ENCODE measurements at places on chromosomes 1 and 21.

GRCh38 chr1:65904681-65905083 lies 112.0 kb downstream of the PDE4B start:
- no peak for DNase-seq

DNA sequence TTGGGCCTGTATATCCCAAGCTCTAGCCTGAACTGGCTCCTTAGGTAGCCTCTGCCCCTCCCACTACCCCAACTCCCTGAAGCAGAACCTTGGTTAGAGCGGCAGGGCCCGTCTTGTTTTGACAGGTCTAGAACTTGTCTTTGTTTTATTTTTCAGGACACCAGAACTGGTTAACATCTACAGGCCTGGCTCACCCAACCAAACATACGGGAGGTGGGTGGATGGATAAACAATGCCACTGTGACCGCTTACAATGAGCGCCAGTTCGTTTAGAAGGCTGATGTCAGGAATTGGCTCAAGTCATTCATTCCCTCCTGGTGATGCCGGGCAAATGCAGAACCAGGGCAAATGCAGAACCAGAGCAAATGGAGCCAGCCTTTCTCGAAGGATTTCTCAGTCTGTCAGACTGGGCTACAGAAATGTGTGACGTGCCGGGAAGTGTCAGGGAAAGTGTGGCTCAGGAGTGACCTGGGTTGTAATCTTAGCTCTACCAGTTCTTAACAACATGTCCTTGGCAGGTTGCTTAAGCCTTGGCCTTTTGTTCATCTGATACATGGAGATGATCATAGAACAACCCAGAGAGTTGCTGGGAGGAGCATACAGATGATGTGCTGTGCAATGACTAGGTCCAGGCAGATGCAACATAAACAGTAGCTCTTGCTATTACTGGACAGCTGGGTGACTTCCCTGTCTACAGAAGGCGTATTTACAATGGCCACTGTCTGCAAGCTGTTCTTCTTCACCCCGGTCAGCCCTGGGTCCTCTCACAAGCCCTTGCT lies 30.5 kb upstream of the BTG2 start:
- peak; percentile 55 for DNase-seq

DNA sequence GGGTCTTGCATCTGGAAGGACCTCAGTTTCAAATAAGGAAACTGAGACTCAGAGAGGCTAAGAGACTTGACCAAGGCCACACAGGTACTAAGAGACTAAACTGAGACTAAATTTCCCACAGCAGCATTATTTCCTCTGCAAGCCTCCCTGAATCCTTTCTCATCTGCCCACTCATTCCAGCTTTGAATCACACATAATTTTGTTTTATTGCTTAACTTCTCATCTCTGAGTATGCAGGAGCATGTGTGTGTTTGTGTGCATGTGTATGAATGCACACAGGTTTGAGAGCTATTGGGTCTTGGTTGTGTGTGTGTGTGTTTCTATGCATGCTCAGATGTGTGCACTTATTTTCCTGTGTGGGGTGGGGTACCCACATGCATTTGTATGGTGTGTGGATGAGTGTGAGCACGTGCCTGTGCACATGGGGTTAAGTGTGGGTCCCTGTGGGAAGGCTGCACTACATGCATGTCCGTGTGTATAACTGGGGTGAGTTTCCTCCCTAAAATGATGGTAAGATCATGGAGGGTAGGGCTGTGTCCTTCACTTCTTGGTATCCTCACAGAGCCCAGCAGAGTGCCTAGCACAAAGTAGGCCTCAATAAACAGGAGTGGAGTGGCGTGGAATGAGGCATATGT lies 74.4 kb upstream of the ZC3H12A start:
- DNase-seq: no peak

- no peak for DNase-seq
Measured at GRCh38 chr1:87935130-87935529, 606.5 kb downstream of the LMO4 start.

DNA sequence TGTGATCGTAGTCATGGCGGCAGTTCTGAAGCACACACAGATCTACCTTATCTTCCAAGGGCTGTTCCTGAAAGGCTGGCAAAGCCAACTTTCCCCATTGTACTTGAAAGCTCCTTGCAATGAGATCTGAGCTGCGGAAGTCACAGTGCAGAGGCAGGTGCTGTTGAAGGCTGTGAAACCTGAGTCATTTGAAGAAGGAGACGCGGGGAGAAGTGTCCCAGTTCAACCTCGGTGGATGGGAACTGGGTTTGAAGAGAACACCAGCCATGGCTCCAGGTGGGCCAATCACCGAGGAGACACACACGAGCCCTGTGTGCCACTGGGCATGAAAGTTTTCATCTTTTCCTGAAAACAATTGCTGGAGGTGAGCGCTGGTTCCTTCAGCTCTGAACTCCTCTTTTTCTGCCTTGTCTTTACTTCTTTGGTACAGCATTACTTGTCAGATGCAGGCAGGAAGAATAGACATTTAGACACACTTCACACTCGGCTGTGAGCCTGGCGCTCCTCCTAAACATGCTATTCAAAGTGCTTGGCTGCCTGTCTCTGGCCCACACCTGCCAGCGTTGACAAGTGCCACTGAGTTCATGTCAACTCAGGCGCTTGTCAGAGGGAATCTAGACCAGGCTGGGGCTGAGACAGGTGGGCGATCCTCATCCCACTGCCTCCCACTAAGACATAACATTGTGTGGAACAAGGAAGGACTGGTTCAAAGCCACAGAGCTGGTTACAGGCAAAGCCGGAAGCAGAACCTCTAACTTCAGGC lies 25.7 kb upstream of the PDE9A start:
- no peak for DNase-seq

GRCh38 chr1:230196077-230196476 lies 129.0 kb downstream of the GALNT2 start:
- DNase-seq: no peak

GRCh38 chr1:4734791-4735190 lies 80.4 kb downstream of the AJAP1 start:
- peak; percentile 44 for DNase-seq

GRCh38 chr21:29379517-29380054 lies 80.9 kb downstream of the BACH1 start:
- DNase-seq: no peak

DNA sequence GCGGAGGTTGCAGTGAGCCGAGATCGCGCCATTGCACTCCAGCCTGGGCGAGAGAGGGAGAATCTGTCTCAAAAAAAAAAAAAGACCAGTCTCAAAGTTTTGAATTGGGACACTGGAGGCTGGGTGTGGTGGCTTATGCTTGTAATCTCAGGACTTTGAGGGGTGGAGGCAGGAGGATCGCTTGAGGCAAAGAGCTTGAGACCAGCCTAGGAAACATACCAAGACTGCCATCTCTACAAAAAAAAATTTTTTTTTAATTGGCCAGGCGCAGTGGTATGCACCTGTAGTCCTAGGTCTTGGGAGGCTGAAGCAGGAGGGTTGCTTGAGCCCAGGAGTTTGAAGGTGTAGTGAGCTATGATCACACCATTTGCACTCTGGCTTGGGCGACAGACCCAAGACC lies 3.9 kb downstream of the ZBTB8B start:
- no peak for DNase-seq

DNA sequence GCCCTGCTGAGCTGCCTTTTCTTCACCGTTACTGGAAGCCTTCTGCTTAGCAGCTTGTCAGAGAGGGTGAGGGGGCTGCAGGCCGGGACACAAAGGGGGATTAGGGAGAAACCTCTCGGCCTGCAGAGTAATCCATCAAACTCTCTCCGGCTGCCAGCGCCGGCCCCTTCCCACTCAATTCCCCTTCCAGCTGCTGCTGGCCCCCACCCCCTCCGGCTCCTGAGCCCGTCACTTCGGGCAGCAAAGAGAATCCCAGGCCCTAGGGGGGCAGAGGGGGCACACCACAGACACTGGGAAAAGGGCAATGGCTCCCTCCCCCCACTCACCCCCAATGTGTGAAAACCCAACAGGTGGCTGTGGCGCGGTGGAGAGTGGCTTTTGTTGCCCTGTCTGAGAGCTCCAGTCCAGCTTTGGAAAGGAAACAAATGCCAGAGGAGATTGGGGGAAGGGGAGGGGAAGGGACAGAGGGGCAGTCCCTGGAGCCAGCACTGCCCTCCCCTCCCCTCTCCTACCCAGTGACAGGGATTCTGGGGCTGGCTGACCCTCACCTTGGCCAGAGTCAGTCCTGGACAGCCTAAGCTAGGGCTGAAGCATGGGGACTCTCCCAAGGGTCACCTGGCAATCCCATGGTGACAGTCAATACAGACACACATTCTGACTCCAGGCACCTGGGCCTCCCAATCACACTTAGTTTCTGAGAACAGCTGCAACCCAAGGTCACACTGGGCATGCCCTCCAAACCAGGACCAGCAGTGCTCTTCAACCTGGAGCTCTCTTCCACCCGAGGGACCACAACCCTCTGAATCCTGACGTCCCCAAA lies 9.5 kb downstream of the SLC45A3 start:
- DNase-seq: no peak

DNA sequence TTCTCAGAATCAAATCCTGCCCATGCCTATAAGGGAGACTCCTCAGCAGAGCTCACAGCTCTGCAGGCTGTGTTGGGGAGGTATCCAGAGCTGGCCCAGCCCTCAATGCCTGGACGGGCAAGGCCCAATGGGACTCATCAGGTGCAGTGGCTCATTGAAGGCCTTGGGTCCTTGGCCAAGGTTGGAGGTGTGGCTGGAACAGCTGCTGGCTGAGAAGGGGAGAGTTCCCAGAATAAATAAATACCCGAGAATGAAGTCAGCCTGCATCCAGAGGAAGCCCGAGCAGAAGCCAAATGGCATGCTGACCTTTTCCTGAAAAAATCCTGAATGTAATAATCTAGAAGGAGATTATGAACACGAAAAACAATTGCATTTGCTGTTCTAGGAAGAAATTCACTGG lies 25.2 kb upstream of the IKBKE start:
- no peak for DNase-seq

- DNase-seq: no peak
Measured at GRCh38 chr1:183212870-183213269, 26.8 kb downstream of the LAMC2 start.

GRCh38 chr1:93584261-93585003 lies 97.2 kb downstream of the BCAR3 start:
- DNase-seq: no peak

DNA sequence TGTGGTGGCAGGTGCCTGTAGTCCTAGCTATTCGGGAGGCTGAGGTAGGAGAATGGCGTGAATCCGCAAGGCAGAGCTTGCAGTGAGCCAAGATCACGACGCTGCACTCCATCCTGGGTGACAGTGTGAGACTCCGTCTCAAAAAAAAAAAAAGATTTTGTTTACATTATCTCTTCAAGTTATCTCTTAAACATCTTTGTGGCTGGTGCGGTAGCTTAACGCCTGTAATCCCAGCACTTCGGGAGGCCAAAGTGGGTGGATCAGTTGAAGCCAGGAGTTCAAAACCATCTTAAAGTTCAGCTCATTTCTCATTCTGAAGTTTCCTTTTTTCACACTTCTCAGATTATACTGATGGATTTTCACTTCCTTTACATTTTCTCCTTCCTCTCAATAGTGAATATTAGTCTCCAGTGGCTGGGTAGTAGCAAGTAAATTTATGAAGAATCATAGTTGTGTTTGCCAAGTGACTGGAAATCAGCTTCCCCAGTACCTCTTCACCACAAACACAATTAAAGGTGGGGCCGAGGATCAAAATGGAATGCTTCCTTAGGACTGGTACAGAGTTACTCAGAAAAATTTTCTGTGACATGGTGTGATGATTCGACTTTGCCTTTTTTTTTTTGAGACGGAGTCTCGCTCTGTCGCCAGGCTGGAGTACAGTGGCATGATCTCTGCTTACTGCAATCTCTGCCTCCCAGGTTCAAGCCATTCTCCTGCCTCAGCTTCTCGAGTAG lies 13.8 kb downstream of the PIP5K1A start:
- DNase-seq: no peak

GRCh38 chr21:29378832-29379231 lies 80.1 kb downstream of the BACH1 start:
- no peak for DNase-seq

DNA sequence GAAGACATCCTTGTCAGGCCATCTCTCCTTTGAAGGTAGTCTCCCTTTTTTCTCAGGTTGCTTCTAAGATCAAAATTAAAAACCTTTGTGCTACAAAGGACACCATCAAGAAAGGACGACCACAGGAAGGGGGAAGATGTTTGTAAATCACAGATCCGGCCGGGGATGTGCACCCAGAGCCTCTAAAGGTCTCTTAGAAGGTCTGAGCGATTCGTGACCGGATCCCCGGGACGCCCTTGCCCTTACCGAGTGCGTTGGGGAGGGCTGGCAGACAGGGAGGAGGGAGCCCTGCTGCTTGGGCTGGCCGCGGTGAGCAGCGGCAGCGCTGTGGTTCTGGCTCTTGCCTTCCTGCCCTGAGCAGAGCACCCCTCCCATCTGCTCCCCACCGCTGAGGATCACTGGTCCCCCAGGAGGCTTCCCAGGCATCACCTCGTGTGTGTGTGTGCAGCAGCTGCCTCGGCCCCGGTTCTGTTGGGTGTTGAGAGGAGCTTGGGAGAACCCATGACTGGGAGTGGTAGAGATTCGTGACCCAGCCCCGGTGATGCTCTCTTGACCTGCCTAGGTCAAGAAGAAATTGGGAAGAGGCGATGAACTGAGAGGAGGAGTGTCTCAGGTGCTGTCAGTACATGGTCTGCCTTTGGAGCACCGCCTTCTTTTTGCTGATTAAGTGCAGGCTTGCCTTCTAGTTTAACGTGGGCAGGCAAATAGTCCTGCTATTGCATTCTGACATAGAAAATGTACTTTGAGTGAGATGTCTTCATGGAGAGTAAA lies 34.5 kb downstream of the AGPAT3 start:
- no peak for DNase-seq

DNA sequence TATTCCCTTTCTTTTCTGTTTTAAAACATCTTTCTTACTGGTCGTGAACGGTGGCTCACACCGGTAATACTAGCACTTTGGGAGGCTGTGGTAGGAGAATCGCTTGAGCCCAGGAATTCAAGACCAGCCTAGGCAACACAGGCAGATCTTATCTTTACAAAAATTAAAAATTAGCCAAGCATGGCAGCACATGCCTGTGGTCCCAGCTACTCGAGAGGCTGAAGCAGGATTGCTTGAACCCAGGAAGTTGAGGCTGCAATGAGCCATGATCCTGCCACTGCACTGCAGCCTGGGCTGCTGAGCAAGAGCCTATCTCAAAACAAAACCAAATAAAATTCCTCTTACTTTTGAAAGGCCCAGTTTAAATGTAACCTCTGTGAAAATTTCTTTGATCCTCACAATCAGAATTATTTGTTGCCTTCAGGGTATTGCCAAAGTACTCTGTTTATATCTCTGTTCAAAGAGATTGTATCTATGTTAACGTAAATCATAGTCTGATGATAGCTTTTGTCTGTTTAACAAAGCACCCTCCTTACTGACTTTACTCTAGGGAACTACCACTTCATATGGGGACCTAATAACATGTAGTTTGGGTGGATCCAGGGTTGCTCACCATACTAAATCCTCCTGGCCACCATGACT lies 71.6 kb downstream of the RERE start:
- DNase-seq: no peak

DNA sequence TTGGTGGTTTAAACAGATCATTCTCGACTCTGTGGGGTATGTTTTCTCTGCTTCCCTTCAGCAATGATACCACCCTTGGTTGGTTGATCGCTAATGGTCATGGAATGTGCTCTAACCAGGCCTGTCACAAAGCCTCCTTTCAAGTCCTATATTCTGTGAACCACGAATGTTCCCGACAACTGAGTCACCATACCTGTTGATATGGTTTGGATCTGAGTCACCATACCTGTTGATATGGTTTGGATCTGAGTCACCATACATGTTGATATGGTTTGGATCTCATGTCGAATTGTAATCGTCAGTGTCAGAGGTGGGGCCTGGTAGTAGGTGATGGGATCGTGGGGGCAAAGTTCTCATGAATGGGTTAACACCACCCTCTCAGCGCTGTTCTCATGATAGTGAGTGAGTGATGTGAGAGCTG lies 10.2 kb upstream of the CAMK2N1 start:
- no peak for DNase-seq
